Activated CD4-positive, alpha-beta T cell treated with anti-CD3 and anti-CD28 coated beads, Interleukin-2, amount 50 U/mL, for 48 hours (primary cell): ENCODE measurements at places on chromosomes 5 and 9.
A peak's percentile ranks its signal among the peaks of the same experiment; 100 is the strongest.

DNA sequence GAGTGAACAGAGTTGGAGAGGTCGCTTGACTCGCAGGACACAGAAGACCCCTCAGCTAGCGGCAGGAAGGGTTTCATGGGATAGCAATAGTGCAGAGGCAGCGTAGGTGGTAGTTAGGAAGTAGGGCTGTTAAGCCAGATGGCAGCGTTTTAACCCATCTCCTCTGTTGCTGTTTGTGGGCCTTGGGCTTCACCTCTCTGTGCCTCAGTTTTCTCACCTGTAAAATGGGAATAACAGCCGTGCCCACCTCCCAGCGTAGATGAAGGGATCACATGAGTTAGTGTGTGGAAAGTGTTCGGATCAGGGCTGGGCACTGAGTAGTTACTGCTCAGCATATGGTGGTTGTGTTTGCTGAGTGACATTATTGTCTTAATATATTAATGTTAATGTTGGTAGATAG lies 1.9 kb downstream of the ZNF354B start:
- DNase-seq, result no peak

GRCh38 chr5:154394307-154394706 lies 51.5 kb upstream of the SAP30L start:
- no peak for DNase-seq

DNA sequence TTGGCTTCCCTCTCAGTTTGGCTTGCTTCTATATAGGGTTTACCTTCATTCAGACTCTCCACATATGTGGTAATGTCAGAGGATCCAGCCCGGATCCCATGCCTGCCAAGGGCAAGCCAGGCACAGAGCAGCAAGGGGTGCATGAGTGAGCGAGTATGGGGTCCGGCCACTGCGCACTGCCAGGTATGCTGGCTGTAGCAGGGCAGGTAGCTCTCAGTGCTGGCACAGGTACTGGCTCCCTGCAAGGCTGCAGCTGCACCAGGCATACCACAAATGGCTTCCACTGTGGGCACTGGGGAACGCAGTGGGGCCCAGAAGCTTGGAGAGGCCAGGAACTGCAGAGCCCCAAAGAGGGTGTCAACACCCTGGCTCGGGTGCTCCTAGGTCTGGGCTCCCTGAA lies 86.2 kb downstream of the GIN1 start:
- DNase-seq, result no peak

DNA sequence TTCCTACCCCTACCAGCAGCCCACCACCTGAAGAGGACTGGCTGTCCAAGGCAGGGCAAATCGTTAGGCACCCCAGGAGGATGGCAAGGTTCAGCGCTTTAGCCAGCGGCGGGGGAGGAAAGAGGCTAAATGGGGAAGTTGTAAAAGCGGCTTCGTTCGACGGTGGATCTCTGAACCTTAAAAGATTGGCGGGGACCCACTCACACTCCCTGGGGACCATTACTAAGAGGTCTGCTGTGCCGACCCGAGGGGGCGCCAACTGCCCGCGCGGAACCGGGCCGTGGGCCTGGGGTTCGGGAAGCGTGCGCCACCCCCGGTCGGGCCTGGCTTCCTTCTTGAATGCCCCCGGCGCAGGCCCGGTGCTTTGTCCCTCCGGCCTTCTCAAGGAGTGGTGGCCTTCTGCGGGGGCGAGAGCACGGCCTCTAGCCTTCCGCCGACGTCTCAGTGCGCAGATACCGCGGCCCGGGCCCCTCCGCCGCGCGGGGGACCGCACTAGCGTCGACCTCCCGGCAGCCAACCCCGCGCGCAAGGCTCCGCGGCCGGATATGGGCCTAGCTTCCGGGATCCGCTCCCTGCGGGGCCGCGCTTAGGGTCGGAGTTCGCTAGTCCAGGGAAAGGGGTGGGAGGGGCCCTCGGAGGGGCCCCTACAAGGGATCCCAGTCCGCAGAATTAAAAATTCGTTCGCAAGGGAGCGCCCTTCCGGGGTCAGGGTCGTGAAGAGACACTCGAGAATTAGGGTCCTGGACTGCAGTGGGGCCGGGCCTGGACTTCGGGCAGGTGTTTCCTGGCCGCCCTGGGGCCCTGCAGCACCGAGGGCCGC lies 10.5 kb downstream of the NR2F1-AS1 start:
- no peak for DNase-seq

DNA sequence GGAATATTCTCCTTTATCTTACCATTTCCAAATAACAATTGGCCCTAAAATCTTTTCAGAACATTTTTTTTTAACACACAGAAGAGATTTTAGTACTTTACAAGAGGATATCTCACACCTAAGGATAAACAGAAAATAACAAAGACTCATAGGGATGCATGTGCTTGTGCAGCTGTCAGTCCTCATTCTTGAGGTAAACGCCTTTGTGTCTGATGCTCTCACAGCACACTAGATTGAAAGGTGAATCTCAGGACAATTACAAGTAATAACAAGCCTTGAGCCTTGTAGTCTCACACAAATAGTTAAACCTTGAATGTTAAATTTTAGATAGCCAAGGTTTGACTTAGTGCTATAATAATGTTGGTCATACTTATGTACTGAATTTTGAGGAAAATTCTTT lies 439.2 kb downstream of the PTPRD start:
- DNase-seq, result no peak

DNA sequence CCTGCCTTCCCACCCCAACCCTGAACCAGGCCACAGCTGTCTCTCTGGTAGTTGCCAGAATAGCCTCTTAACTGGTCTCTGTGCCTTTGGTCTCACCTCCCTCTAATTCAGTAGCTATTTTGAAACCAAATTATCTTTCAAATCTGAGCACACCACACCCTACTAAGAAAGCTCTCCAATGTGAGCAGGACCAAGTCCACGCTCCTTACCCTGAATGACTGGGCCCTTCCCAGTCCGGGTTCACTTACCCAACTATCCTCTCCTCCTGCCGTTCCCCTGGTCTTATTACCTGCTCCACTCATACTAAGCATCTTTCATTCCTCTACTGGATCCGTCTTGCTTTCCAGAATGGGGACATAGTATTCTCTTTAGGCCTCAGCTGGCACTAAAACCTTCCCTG lies 16.8 kb downstream of the ANKH start:
- no peak for DNase-seq

DNA sequence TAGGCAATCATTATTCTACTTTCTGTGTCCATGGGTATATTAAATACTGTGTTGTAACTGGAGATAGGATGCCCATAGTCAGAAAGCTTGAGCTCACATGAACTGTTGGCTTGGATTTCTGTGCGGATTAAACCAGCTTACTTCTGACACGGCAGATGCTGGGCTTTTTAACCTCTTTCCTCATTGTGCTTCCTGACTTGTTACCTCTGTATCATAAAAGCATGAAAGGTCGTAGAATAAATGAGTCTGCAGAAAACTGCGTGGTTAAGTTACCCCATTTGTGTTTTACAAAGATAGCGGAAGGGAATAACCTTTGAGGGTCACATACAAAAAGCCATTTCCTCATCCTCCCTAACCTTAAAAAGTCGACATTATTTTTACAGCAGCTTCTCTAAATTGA lies 199.5 kb upstream of the DMRT1 start:
- no peak for DNase-seq

DNA sequence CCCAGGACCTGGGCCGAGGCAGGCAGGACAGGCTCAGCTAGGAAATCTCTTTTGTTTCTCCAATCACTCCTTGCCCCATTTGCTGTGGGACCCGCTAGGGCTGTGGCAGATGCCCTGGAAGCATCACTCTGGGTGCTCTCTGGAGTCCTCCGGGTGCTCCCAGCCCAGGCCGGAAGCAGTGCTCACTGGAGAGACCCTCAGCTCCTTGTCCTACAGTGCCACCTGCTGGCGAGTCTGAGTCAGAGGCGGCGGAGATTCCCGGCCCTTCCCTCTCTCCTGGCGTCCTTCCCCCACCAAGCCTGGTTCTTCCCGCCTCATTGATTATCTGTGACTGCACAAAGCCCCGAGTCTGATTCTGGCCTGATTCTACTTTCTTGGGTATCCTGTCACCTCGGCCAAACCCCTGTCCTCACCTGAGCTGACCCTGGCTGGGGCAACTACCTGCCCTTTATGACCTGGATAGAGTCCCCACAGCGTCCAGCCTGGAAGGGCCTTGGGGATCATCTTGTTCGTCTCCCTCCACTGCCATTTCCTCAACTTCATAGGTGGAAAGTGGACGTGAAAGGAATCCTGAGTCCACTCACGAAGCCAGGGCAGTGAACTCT lies 7.3 kb upstream of the BARHL1 start:
- peak; percentile 66 for DNase-seq

GRCh38 chr5:30600892-30601291 lies 592.6 kb upstream of the CDH6 start:
- DNase-seq, result no peak
